ENCODE measurements at places on chromosomes 12 and 14.

GRCh38 chr12:108310489-108310888, 28.6 kb downstream of the CMKLR1 start:
- DNase-seq = no peak

DNA sequence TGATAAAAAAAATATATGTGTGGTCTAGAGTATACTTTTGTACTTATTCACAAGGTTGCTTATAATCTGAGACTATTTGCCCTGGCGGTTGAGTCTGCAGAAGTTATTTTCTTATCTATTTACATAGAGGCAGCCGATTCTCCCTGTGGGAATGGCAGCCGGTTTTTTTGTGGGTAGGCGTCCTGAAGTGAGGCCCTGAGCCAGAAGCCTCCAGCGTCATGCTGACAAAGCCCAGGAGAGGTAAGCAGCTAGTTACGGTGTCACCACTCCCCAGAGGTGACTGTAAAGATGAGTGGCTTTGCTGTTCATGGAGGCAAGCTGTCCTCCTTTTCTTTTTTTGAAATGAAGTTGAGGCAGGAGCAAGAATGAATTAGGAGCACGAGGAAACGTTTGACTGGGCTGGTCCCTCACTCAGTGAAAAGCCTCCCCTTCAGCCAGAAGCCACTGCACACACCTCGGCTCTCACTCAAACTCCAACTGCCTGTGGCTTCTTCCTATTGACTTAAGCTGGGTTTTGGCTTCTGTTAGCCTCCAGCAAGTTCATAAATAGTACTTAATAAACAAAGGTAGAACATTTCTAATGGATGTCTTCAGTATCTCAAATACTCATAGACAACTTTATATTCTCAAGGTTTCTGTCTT, 21.5 kb downstream of the PAX9 start:
- DNase-seq = peak; percentile 95

GRCh38 chr12:64682572-64683277, 72.4 kb downstream of the RASSF3 start:
- DNase-seq = no peak

GRCh38 chr12:108211157-108211556, 82.1 kb downstream of the WSCD2 start:
- DNase-seq = no peak

GRCh38 chr14:54562334-54562733, 4.6 kb upstream of the SAMD4A start:
- no peak for DNase-seq

- DNase-seq = no peak
These were observed 224.0 kb downstream of the KTN1 start for GRCh38 chr14:55803873-55804553.

DNA sequence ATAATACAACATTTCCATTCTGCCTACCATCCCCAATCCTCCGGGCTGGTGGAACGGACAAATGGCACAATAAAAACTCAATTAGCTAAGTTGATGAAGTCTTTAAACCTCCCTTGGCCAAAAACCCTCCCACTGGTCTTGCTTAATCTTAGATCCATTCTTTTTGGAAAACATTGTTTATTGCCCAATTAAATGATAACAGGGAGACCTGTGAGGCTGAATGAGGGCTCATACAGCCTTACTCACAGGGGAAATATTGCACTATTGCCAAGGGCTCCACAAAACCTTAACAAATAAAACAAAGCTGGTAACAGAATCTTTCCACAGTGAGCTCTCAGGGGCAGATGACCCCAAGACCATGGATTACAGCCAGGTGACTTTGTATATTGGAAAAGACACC, 7.8 kb upstream of the PSMC1 start:
- DNase-seq = no peak

- no peak for DNase-seq
These were observed 5.3 kb downstream of the FGF6 start for GRCh38 chr12:4440187-4440941.

GRCh38 chr12:75545636-75546035, 34.2 kb upstream of the KRR1 start:
- no peak for DNase-seq

- DNase-seq = no peak
These were observed 295.7 kb upstream of the RTL1 start for GRCh38 chr14:101199028-101199770.

GRCh38 chr14:56855891-56856461, 45.7 kb upstream of the OTX2 start:
- no peak for DNase-seq

- DNase-seq = no peak
These were observed 52.3 kb upstream of the BCL11B start for GRCh38 chr14:99324291-99324690.

GRCh38 chr12:2169489-2169888, 116.7 kb downstream of the CACNA1C start:
- no peak for DNase-seq

DNA sequence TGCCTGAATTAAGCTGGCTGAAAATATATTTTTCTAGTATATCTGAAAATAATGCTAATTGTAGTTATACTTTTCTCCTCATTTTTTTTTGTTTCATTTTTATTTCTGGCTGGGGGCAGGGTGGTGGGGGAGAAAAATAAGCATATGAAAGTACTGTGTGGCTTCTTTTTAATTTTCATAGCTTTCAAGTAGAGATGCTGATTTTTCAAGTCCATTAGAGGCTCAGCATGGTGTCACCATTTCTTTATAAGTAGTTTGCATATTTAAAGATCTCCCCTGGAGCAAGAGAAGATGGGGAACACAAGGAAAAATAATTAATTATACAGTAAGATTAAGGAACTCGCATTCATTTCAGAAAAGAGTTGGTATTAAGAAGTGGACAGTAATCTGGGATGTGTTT, 27.1 kb downstream of the TTC8 start:
- peak; percentile 54 for DNase-seq

DNA sequence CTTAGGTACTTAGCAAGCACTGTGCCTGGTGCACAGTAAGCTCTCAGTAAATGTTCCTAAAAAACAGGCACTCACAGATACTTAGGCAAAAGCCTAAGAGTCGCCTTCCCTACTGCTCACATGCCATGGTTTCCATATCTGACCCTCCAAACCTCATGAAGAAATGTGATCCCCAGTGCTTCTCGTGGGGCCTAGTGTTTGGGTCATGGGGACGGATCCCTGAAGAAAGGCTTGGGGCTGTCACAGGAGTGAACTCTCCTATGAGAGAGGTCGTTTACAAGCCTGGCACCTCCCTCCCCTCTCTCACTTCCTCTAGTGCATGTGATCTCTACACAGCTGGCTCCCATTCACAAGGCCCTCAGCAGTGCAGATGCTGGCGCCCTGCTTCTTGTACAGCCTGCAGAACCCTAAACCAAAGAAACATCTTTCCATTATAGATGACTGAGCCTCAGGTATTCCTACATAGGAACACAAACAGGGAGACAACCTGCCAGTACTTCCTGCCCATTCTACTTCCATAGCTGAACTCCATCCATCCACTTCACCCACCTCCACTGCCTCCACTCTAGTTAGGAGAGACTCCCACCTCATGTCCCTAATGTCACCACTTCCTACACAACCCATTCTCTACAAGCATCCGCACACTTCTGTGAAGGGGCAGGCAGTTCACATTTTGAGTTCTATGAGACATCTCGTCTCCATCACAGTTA, 2.9 kb downstream of the SLC15A4 start:
- DNase-seq = no peak
